ENCODE measurements at places on chromosomes 5 and 9. TPM values are rescaled to one million over a fixed set of nuclear protein-coding genes. Genes with fewer than 3 reads are reported as not detected.

PLCXD3 gene
- 11.7 TPM for total RNA-seq

TMCO6 gene
- total RNA-seq: 19.0 TPM

LTC4S gene
- total RNA-seq: 30.6 TPM

C6 gene
- total RNA-seq: 46.2 TPM

CD180 gene
- 3.3 TPM for total RNA-seq
